ENCODE measurements at places on chromosomes 1 and 21. TPM values are rescaled to one million over a fixed set of nuclear protein-coding genes. Genes with fewer than 3 reads are reported as not detected.

GRCh38 chr1:41347276-41347675 lies 14.0 kb upstream of the FOXO6 start:
- no peak for DNase-seq
- H3K4me3 ChIP-seq, result no peak overlapping the region
- no peak overlapping the region for H3K27ac ChIP-seq
- peaks cover 4% of the 10 kb centered on the region for H3K4me1 ChIP-seq
- no peaks in the 10 kb centered on the region for H3K36me3 ChIP-seq

DNA sequence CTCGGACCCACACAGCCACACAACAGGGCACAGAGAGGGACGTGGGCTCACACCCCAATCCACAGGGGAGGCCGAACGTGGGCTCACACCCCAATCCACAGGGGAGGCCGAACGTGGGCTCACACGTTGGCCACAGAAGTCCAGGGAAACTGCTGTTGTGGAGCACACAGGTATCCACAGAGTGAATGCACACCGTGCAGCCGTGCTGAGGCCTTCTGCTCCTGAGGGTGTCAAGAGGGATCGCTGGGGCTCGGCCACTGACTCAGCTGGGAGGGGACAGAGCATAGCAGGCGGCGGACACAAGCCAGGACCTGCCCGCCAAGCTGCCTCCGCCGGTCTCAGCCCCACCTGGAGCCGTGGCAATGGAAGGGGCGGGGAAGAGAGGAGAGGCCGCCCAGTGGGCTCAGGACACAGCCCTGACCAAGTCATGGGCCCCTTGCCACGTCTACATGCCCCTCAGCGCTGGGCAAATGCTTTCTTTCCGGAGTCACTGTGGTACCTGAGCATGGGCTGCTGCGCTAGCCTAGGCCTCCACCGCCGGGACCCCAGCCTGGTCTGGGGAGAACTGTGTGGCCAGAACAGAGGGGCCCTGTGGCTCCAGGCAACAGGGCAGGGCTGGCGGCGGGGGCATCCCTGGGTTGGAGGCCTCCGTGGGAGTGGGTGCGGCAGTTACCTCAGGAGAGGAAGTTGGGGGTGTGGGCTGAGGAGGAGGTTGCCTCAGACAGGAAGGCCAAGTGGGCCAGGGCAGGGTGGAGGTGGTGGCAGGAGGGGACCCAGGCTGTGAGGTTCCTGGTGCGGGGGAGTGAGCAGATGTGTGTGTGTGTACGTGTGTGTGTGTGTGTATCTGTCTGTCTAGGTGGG lies 1.2 kb downstream of the SYTL1 start:
- peak; percentile 88 for DNase-seq
- H3K27me3 ChIP-seq, result no peaks in the 10 kb centered on the region
- no peaks in the 10 kb centered on the region for H3K36me3 ChIP-seq
- peak overlapping the region; percentile 63 for H3K4me3 ChIP-seq

DNA sequence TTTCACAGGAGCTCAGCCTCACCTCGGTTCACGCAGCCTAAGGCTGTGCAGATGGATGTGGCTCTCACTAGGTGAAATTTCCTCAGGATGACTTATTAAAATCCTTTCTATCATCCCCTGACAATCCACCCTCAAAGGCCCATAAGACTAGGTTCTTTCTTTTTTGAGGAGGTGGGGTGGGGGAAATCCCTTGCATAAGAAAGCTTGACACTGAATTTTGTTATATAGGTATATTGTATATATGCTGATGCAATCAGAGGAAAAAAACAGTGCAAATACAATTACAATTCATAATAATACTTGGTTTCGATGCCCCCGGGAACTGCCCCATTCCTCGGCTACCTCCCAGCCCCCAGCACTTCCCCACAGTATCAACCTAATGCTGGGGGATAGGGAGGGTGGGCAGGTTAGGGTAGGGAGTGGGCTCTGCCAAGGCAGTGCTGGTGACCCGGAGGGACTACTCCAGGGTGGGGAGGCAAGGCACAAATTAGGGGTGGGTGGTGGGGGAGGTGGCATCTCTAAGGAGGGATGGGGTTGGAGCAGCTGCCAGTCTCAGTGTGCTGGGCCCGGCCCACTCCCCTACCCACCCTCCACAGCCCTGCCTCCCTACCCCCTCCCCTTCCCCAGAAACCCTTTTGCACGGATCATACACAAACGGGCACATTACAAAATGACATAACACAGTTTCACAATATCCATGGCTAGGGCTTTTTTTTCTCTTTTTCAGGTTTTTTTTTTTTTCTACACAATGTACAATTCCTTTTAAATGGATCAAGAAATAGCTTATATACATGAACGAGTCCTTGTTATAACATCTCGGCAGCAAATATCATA lies 30.9 kb downstream of the SLC27A3 start:
- no peak overlapping the region for H3K4me3 ChIP-seq
- H3K4me1 ChIP-seq, result no peaks in the 10 kb centered on the region
- no peaks in the 10 kb centered on the region for H3K27me3 ChIP-seq
- DNase-seq, result no peak
- peak overlapping the region; percentile 55 for H3K27ac ChIP-seq
- peaks cover 3% of the 10 kb centered on the region for H3K36me3 ChIP-seq

SELENOF gene
- total RNA-seq, result 70.0 TPM

- H3K27ac ChIP-seq, result no peak overlapping the region
- no peak for DNase-seq
- H3K36me3 ChIP-seq, result no peaks in the 10 kb centered on the region
- H3K27me3 ChIP-seq, result no peaks in the 10 kb centered on the region
- H3K4me3 ChIP-seq, result no peak overlapping the region
Measured at GRCh38 chr1:211549092-211549711, 29.8 kb downstream of the SLC30A1 start.

LIN28A gene
- total RNA-seq, result not detected

- H3K36me3 ChIP-seq, result no peaks in the 10 kb centered on the region
- no peak for DNase-seq
- H3K4me1 ChIP-seq, result peaks cover 28% of the 10 kb centered on the region
- H3K27ac ChIP-seq, result no peak overlapping the region
- no peak overlapping the region for H3K4me3 ChIP-seq
Measured at GRCh38 chr1:117559139-117559538, 46.7 kb upstream of the TENT5C start.

GRCh38 chr1:15139654-15140350 lies 13.7 kb upstream of the TMEM51 start:
- no peaks in the 10 kb centered on the region for H3K27me3 ChIP-seq
- peaks cover 67% of the 10 kb centered on the region for H3K4me1 ChIP-seq
- no peak overlapping the region for H3K4me3 ChIP-seq
- H3K27ac ChIP-seq, result peak overlapping the region; percentile 82
- H3K36me3 ChIP-seq, result no peaks in the 10 kb centered on the region

GRCh38 chr1:32242341-32242851 lies 4.6 kb upstream of the FAM167B start:
- H3K27ac ChIP-seq, result no peak overlapping the region
- peaks cover 39% of the 10 kb centered on the region for H3K4me1 ChIP-seq
- H3K36me3 ChIP-seq, result no peaks in the 10 kb centered on the region
- no peaks in the 10 kb centered on the region for H3K27me3 ChIP-seq

TSSK3 gene
- 12.2 TPM for total RNA-seq

- no peak overlapping the region for H3K27ac ChIP-seq
- no peaks in the 10 kb centered on the region for H3K4me1 ChIP-seq
- H3K27me3 ChIP-seq, result no peaks in the 10 kb centered on the region
- H3K4me3 ChIP-seq, result no peak overlapping the region
Measured at GRCh38 chr1:86596224-86596623, 49.3 kb downstream of the CLCA4 start.

- no peaks in the 10 kb centered on the region for H3K27me3 ChIP-seq
- no peak overlapping the region for H3K4me3 ChIP-seq
- H3K36me3 ChIP-seq, result no peaks in the 10 kb centered on the region
- H3K27ac ChIP-seq, result no peak overlapping the region
- H3K4me1 ChIP-seq, result no peaks in the 10 kb centered on the region
Measured at GRCh38 chr1:59994302-59995198, 68.0 kb upstream of the CYP2J2 start.

KDM5B gene
- 36.8 TPM for total RNA-seq

KIAA0040 gene
- 29.7 TPM for total RNA-seq

DNA sequence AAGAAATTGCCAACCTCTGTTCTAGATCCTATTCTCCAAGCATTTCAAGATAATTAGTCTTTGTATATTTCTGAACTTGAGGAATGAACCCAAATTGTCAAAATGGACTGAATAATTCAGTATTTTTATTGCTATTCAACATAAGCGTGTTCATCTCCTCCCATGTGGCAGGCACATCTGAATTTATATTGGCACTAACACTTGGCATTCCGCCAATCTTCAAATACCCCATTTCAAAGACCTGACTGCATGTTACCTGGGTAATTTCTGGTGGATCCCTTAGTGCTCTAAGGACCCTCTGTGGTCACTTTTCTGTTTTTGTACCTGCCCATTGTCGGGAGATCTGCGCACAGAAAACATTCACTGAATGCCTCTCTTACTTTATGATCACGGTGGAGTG lies 66.6 kb downstream of the BACE2 start:
- H3K36me3 ChIP-seq, result no peaks in the 10 kb centered on the region
- no peak overlapping the region for H3K4me3 ChIP-seq
- H3K27ac ChIP-seq, result no peak overlapping the region
- no peaks in the 10 kb centered on the region for H3K4me1 ChIP-seq

DNA sequence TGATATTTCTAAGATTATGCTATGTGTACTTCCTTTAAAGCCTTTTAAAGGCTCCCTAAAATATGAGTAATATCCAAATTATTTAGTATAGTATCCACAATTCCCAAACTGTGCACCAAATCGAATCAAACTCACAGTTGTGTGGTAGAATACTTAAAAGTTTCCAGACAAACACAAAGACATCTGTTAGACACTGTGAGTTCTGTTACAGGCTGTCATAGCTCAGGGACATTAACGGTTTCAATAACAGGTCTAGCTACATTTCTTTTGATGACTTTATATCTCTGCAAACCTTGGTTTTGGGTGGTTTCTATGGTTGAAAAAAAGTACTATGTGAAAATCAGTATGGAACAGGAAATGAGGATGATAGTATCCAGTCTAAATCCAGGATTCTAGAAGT lies 36.9 kb upstream of the NEK7 start:
- H3K4me3 ChIP-seq, result no peak overlapping the region
- H3K36me3 ChIP-seq, result no peaks in the 10 kb centered on the region

- H3K4me1 ChIP-seq, result peaks cover 75% of the 10 kb centered on the region
- no peak overlapping the region for H3K27ac ChIP-seq
- no peak overlapping the region for H3K4me3 ChIP-seq
- no peaks in the 10 kb centered on the region for H3K27me3 ChIP-seq
- DNase-seq, result no peak
Measured at GRCh38 chr1:19068639-19069276, 112.3 kb upstream of the IFFO2 start.

NPHS2 gene
- total RNA-seq, result not detected

- DNase-seq, result no peak
- no peaks in the 10 kb centered on the region for H3K27me3 ChIP-seq
- H3K36me3 ChIP-seq, result no peaks in the 10 kb centered on the region
Measured at GRCh38 chr1:198259333-198260074, 102.7 kb downstream of the NEK7 start.
